ENCODE measurements at places on chromosomes 7 and 10.

DNA sequence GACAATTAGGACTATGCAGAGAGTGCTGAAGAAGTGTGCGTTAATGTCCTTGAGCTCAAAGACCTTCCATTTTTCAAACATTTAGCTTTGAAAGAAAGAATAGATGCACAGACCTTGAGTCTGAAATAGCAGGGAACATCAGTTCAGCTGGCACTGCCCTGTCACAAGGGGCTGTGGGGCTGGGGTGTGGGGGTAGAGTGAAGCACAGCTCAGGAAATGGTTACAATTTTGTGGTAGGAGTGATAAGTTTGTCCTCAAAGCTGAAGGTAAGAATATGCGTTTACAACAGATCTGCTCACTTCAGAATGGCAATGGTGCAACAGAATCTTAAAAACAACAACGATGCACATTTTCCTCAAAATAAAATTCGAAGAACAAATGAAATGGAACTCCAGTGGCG is 33.6 kb downstream of the SMKR1 start:
- no peak for DNase-seq

DNA sequence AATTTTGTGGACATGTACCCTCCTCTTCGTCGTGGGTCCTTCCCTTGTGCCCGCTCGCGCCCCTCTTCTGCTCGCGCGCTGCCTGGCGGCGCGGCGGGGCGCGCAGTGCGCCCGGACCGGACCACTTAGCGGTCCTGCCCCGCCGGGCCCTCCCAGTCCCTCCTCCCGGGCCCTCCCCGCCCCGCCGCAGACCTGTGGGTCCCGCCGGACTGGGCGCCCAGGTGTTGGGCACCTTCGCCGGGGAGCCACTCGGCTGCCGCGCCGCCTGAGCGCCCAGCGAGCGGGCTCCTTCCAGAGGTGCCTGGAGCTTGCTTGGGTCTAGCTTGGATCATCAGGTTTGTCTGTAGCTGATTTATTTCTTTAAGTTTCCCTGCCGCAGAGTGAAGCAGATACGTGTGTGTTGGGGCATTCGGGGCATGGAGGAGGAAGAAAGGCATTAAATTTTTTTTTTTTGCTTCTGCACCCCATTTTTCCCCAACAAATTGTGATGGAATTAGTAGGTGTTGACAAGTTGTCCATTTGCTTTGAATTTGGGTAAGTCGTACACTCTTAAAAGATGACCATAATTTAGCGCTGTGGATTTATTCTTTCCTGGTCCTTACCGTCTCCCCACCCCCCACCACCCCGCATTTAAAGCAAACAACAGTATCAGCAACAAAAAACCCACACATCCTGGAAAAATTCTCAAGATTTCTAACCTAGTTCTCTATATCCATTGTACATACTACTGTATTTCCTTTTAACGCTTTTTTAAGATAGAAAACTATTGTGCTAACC is 905 bp downstream of the C1GALT1 start:
- DNase-seq: no peak

- no peak for DNase-seq
Measured at GRCh38 chr7:78493401-78493800, 694.8 kb downstream of the PHTF2 start.

- DNase-seq: no peak
Measured at GRCh38 chr10:75344170-75344569, 57.4 kb downstream of the ZNF503 start.

DNA sequence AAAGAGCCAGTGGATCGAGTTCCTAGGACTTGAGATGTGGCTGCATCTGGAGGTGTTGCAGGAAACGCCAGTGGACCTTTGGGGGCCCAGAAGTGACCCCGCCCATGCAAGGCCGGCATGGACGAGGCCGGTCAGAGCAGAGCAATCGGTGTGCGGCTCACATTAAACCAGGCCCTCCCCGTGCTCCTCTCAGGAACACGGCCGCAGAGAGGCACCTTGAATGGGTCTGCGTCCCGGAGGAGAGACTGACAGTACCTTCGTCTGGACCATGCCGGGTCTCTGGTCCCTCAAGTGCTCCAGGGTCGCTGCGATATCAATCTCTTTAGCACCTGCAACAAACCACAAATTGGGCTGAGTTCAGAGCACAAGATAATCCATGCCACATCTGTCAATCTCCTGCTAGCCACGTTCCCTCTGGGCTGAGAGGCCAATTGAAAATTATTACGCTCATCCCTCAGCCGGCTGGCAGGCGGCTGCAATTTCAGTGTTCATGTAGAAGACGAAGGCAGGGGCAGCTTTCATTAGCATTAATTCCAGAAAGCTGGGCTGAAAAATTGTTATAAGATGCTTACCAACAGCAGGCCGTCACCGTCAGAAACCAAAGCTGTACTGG is 212.0 kb downstream of the DNAJB6 start:
- DNase-seq: no peak

GRCh38 chr10:131214521-131215244 is 96.8 kb downstream of the TCERG1L start:
- DNase-seq: no peak

DNA sequence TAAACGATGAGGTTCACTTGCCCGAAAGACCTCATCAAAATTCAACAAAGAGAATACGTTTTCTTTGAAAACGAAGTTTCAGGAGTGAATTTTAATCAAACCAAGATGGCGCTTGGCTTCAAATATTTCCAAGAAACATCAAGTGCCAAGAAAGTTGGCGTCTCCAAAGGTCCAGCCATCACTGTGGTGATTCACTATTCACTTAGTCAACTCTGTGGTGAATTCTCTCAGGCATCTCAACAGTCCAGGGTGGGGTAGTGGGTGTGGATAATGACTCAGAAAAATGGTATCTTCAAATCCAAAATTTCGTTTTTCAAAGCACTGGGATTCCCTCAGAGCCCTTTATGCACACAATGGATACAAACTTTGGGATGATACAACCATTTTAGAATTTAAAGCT is 133.1 kb downstream of the SVIL start:
- no peak for DNase-seq

DNA sequence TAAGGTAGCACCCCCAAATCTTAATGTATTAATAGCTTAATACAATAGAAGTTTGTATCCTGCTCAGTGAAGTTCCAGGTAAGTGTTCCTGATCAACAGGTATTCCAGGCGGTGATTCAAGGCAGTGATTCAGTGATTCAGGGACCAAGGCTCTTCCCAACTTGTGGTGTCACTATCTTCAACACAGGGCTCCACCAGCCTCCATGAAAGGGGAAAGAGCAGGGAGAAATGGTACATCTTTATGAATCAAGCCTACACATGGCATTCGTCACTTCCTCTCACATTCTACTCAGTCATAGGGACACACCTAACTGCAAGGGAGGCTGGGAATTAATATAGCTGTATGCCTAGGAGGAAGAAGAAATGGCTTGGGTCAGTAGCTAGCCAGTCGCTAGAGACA is 5.1 kb downstream of the GOLGA7B start:
- no peak for DNase-seq

- no peak for DNase-seq
Measured at GRCh38 chr10:96073722-96074121, 30.3 kb downstream of the CCNJ start.

GRCh38 chr10:73551515-73551914 is 39.6 kb downstream of the USP54 start:
- no peak for DNase-seq

DNA sequence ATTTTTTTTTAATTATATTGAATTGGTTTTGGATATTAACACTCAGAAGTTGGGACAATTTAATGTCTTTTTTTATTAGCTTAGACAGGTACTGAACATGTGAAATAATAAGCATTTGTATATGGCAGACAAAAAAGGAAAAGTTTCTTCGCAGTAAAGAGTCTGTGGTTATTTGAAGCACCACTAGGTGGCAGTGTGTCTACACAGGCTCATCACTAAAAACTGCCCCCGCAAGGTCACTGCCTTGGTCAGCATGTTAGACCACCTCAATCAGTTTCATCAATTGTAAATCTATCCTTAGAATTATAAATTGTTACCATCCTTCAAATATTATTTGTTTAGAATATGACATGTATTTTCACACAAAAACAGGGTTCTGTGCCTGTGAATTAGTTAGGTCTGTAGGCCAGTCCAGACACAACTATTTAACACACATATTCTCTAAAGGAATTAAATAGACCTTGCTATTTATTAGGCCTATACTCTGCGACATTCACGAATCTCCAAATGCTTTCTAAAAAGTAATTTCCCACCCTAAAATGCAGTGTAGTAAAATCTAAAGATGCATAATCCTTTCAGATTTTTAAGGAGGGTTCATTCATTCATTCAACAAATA is 17.0 kb downstream of the PNLIPRP3 start:
- no peak for DNase-seq

GRCh38 chr7:1357601-1358271 is 101.5 kb downstream of the MICALL2 start:
- DNase-seq: no peak

DNA sequence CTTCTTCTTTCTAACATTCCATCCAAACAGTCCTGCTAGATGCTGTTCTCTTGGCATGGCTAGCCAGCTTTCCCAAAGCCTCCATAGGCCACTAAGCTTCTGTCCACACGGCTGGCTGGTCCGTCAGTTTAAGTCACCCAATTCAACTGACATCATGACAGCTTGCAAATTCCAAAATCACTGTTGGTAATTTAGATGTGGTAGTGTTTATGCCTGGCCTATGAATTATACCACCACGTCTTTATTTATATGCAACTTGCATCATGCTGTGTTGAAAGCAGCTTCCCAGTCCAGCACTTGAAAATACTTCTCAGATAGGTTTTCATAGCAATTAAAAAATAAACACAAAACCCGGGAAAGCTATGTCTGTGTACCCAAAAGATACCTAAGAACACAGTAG is 2.2 kb upstream of the VIM start:
- DNase-seq: no peak

GRCh38 chr7:713139-713457 is 13.4 kb upstream of the DNAAF5 start:
- no peak for DNase-seq

GRCh38 chr7:106206826-106207541 is 77.8 kb downstream of the NAMPT start:
- DNase-seq: no peak

GRCh38 chr10:31399171-31399570 is 80.2 kb downstream of the ZEB1 start:
- no peak for DNase-seq

GRCh38 chr10:69769395-69769992 is 32.2 kb upstream of the COL13A1 start:
- no peak for DNase-seq

GRCh38 chr7:151731022-151731441 is 145.9 kb downstream of the PRKAG2 start:
- DNase-seq: no peak

DNA sequence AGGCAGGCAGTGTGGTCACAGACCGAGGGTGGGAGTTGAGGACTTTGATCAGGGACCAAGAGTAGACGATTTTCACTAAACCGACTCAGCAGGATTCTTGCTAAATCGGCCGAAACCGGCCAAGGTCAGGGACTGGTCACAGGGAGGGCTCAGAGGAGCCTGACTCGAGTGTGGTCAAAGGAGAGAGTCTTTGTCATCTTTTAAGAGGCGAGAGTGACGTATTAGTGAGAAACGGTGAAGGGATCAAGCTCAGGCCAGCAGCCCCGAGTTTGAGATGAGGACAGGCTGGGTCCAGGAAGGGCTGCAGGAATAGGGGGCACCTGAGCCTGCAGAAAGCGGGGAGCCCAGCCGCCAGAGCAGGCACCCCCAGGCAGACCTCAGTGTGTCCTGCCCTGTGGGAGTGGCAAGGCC is 41.6 kb upstream of the FAM20C start:
- no peak for DNase-seq
